ENCODE measurements at places on chromosomes 5 and 9.

DNA sequence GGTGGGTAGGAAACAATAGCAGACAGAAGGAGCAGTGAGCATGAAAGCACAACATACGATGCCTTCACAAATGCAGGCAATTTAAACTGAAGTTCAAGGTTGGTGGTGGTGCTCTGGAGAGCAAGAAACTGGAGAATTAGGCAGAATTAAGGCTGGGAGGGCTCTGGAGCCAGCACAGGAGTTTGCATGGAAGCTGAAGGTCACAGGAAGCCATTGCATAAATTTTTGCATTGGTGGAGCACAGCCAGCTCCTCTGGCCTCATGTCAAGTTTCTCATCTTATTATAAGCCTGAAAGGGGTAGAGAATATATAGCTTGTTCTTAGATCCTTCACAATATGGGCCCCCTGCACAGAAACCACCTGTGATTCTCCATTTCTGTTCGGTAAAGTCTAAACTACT is 207.4 kb downstream of the PAPPA start:
- no peak for DNase-seq

DNA sequence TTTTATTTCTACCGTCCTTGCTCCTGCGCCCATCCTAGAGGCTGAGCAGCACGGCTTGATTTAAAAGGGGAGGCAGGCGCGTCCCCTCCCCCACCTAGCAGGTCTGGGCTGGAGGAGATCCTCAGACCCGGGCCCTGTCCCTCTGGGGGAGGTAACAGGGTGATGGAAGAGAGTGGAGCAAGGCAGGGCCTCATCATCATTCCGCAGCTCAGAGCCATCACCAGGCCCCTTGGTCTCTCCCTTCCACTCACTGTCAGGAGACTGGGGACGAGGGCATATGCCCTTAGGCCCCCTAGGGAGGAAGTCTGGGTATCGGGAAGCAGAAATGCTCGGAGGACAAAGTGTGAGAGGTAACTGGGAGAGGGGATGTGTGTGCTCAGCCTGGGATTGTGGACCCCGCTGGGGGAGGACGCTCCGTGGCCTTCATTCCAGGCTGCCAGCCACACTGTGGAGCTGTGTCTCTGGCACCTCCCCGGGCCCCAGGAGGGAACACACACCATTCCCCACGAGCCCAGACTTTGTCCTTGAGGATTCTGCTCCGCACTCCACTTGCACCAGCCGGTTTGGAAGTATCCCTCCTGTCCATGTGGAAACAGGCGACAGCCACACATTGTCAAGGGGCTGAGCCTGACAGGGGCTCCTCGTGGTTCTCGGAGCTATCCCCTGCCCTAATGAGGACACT is 761 bp downstream of the REEP2 start:
- DNase-seq, result no peak

GRCh38 chr5:105789246-105789645 is 1881.5 kb downstream of the EFNA5 start:
- DNase-seq, result no peak

- no peak for DNase-seq
Observed at GRCh38 chr5:67032921-67033664, 163.5 kb downstream of the CD180 start.

- no peak for DNase-seq
Observed at GRCh38 chr5:80959768-80960442, at the start of gene RASGRF2. RASGRF2 (plus strand) TSS chr5:80960363; CDS start chr5:80960739, 376 bp downstream.

DNA sequence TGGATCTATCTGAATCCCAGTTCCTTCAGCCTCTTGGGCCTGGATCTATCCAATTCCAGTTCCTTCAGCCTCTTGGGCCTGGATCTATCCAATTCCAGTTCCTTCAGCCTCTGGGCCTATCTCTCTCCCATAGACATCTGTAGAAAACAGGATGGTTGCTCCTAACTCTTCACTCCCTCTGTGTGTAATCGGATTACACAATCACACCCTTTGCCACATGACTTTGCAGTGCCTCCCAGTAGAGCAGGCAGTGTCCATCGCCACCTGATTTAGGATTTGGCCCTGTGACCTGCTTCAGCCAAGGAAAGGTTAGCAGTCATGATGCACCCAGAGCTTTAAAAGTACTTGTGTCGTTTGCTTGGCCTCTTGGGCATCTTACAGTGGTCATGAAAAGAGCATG is 56.7 kb downstream of the LHX2 start:
- DNase-seq, result no peak

DNA sequence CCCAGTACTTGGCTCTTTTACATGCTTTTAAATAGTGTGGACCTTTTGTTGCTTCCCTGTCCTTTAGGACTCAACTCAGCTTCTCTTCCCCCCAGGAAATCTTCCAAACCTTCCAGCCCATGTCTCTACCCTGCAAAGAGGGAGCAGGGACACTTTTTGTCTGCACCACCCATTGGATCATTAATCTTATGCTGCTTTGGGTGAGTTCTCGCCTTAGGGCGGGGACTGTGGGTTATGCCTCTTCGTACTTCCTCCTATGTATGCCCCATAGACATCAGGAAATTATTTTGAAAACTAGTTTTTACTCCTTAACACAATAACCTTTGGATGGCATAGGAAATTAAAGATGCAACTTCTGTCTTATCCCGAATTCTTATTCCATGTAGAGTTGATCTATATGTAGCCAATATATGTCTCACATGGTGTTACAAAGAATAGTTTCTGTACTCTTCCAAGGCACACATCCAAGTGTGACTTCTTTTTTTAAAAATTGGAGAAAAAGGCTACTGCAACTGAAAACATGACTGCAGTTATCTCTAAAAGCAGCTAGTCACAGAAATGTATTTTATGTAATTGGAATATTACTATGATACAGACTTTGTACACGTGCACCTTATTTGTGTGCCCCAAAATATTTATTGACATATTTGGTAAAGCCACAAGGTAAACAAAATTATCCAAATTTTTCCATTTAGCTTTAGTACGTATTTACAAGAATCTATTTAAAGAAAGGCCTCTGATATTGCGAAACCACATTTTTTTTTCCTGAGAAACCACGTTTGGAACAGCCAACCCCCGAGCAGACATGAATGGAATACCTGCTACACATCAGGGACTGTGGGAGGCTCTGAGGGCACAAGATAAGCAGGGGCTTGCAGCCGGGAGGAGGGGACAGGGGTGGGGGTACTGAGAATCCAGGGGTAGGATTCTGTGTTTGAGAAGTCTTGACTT is 133.6 kb downstream of the WDR41 start:
- DNase-seq, result no peak

GRCh38 chr5:74877624-74878304 is 11.6 kb upstream of the FAM169A start:
- DNase-seq, result no peak

DNA sequence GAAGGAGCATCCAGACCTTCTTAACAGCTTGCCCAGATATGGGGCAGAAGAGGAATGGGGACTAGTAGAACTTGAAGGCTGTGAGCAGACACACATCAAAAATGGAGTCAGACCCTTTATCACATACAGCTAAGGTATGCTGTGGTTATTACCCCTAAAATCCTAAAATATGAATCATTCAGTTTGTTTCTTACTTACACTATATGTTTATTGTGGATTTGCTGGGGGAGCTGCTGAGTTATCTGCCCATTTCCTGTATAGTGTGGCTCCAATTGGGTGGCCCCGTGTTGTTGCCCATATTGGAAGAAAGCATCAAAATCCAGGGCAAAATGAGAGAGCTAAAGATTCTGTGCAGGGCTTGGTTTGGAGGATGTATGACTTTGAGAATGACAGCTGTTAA is 56.9 kb downstream of the AP3S1 start:
- no peak for DNase-seq

- no peak for DNase-seq
Observed at GRCh38 chr9:33375238-33375840, 27.0 kb downstream of the AQP7 start.

GRCh38 chr5:40776658-40776977 is 20.9 kb upstream of the TTC33 start:
- no peak for DNase-seq

DNA sequence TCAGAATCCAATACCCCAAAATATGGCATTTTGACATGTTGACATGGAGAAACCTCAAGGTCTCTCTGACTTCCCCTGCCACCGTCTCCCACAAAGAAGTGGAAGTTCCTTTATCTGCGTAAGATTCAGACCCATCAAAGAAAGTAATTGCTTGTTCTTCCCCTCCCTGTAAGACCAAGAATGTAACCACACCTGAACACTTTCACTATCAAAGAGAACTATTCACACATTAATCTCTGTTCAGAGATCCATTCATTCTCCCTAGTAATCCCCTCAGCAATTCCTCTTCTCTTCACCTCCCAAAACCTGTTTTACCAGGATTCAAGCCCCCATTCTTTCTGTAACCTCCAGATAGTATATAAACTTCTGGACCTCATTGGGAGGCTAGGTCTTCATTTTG is 4.1 kb upstream of the SLC1A1 start:
- DNase-seq, result no peak

- DNase-seq, result no peak
Observed at GRCh38 chr5:62896121-62896893, 317.7 kb downstream of the LRRC70 start.

DNA sequence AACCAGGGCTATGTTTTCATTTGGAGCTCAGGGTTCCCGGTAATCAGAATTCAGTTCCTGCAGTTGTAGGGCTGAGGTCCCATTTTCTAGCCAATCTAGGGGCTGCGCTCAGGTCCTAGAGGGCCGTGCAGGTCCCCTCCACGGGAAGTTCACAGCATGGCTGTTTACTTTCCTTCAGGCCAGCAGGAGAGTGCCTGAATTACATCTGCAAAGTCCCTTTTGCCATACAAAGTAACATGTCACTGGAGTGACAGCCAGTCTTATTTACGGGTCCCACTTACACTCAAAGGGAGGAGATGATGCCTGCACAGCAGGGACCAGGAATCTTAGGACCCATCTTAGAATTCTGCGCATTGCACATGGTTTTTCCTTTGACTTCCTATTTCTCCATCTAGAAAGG is 29.9 kb upstream of the TGFBI start:
- DNase-seq, result no peak

- DNase-seq, result no peak
Observed at GRCh38 chr9:91836515-91836914, 113.5 kb downstream of the ROR2 start.

DNA sequence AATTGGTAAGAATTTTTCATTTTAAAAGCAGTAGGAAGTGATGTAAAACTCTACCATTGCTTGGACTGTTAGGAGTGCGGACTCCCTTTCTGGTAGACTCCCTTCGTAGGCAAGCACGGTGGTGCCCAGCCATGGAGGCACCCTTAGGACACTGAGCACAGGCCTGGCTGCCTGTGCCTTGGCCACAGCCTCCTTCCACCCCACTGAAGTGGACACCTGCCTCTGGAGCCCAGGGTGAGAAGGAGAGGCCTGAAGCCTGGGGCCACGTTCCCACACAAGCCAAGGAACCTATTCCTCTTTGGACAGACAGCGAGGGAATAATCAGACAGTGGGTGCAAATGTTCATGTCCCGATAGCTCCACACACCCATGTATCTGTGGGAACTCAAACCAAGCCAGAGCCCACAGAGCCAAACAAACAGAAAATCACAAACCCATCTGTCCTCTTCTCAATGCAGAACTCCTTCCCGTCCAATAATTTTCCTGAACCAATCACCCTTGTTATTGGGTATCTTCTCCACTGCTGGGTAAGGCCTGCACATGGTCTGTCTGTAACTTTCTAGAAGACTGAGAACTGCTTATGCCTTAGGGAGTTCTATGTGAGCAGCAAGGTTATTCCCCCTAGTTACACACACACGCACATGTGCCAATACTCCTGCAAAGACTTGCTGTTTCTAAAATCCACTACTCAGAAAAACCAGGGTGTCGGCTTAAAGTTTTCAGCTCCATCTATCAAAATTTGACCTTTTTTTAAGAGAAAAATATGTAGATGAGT is 45.2 kb downstream of the UBE2QL1 start:
- no peak for DNase-seq

DNA sequence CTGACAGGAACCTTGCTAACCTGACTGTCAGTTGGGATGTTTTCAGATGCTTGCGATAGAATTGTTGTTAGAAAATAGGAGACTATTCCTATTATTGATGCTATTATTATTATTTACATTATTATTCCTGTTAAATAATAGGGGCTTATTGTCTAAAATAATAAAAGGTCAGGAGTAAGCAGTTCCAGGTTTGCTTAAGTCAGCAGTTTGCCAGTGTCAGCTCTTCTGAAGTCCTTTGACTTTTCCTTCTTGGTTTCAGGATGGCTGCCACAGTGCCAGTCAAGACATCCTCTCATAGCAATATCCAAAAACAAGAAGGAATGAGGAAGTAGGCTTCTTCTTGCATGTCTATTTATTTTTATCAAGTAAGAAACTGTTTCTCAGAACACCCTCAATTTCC is 141.7 kb upstream of the MARCHF11 start:
- no peak for DNase-seq

GRCh38 chr9:91655215-91655614 is 231.6 kb upstream of the NFIL3 start:
- no peak for DNase-seq

GRCh38 chr9:77731930-77732329 is 83.8 kb upstream of the GNA14 start:
- DNase-seq, result no peak

- no peak for DNase-seq
Observed at GRCh38 chr5:38718771-38719391, 126.9 kb upstream of the OSMR start.

- no peak for DNase-seq
Observed at GRCh38 chr5:16980983-16981382, 44.9 kb upstream of the MYO10 start.

DNA sequence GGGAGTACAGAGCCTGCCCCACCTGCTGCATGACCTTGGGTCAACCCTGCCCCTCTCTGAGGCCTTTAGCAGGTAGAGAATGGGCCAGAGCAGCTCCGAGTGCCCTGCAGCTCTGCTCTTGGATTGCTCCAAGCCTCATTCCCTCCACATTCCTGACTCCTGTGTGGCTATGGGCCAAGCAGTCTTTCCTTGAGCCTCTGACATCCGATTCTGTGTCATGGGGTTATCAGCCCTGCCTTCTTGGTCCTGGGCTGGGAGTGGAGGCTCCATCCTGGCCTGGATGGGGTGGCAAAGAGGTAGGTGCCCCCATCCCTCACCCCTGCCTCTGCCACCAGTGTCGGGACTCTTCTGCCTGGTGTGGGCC is 13.7 kb downstream of the FPGS start:
- no peak for DNase-seq

DNA sequence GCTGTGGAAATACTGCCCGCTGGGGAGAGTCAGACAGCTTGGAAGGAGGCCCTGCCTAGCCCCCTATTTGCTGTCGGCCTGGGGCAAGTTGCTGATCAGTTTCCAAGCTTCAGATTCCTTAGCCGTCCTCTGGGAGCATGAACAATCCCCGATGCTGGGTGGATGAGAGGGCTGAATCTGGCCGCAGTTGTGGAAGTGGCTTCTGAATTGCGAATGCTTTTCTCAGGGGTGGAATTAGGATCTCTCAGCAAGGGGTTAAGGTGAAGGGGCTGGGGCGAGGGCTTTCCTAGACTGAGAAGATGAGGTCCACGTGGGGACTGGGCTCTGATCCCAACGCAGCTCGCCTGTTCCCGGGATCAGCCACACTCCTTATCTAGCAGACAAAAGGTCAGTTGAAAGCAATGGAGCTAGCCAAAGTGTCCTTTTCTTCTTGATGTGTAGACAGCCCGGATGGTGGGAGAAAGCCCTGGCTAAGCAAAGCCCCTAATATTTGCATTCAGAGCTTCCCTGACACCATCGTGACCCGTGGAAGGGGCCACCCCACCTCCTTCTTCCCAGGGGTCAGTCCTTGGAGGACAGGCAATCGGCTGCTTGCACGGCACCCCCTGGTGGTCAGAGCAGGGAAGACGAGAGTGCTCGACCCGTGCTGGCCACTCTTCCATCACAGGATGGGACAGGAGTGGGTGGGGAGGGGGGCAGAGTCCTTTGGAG is 54.9 kb downstream of the COL15A1 start:
- DNase-seq, result peak; percentile 39
